ENCODE measurements at places on chromosomes 6 and 20.

DNA sequence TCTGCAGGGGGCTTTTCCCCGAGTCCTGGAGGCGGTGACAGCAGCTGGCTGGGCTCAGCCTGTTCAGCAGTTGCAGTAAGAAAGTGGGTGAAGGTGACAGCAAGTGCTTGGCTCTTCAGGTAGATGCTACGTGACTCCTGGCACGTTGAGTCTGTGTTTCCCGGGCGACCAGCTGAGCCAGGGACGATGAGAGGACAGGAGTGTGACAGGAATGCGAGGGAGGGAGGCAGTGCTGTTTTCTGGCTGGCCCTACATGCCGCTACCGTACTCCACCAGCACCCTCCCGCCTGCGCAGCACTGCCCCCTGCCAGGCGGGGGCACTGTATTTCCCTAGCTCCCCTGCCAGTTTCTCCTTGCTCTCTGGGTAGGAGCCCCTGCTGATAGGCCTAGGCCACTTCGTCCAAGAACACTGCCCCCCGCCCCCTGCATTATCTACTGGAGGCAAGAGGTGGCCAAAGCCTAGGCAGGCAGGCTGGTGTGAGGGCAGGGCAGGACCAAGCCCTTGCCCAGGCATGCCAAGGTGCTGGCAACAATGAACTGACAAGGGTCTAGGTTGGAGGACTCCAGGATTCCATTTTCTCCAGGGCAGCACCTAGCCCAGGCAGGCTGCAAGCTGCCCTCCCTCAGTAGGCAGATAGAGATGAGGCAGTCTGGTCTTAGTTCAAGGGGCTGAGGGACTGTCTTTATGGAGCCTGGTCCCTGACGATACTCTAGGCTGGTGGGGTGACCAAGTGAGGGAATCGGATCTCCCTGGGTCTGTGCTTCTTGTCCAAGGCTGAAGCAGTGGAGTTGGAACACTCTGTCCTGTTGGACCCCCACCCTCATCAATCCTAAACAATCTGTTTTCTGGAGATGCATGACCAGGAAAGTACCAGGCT is 19.2 kb downstream of the MRPS18A start:
- peak; percentile 48 for DNase-seq

DNA sequence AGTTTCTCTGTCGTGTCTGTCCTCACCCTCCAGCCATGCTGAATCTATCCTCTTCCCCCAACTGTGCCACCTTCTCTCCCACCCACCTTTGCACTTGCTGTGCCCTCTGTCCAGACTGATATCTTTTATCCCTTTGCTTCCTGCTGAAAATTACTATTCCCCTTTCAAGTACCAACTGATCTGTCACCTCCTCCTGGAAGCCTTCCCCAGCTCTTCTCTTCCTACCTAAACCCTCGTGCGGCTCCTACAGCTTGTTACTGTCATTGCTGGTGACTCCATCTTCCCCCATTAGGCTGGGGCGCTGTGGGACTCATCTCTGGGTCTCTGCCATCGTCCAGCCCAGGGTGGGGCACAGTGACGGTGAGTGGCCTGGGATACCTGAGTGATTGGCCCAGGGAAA is 1.1 kb downstream of the BPIFB6 start:
- no peak for DNase-seq

- peak; percentile 43 for DNase-seq
Observed at GRCh38 chr6:166996406-166996805, 2.8 kb upstream of the CEP43 start.

DNA sequence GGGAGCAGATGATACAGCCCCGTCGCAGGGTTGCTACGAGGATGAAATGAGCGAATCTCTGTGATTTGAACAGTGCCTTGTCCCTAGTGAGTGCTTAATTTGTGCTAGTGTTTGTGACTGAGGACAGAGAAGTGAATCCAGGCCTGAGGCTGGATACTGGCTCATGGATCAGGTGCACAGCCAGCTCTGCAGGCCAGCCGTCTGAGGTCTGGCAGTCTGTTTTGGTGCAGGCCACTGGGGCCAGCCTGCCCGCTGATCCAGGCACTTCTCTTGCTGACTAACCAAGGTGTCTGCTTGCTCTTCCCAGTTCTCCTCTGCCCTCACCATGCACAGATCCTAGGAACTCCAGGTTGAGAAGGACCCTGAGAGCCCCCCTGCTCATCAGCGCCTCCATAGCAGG is 181.0 kb downstream of the LRFN2 start:
- no peak for DNase-seq

DNA sequence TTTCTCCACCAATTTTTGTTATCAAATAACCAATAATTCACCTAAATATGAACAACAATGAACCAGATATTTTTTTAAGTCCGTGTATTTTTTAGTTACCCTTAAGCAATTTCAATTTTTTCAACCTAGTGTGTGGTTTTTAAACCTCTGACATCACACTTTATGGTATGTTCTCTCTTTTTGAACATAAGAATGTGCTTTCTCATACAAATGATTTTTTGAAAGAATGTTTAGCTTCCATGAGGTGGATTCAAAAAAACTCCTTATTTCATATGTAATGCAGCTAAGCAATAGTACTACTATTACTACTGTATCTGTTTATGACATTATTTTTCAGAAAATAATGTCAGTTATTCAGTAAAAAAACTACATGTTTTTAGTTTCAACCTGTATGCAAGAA is 19.4 kb upstream of the MEI4 start:
- DNase-seq = peak; percentile 30

DNA sequence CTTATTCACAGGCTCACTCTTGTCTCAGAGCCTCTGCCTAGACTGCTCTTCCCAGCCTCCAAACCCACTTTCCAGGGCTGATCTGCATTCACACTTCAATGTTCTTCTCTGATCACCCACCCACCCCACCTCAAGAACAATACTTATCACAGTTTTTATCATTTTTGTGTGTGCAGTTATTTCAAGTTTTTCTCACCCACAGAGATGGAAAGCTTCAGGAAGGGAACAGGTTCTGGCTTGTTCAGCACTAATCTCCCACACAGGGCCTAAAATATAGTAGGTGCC is 160.9 kb downstream of the MRPL14 start:
- DNase-seq = no peak

DNA sequence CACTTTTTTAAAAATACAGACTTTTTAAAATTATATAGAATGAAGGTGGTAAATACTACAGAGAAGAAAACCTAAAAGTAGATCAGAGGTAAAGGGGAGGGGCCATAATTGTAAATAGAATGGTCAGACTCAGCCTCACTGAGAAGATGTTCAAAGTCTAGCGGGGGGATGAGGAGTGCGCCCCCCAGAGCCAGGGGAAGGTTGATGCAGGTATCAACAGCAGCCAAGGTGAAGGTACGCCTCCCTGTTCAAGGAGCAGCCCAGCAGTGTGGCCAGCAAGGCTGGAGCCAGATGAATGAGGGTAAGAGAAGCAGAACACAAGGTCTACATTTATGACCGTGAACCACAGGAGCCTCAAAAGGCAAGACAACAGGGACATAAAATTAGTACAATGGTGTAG is 204.1 kb downstream of the PTPRT start:
- DNase-seq = no peak

DNA sequence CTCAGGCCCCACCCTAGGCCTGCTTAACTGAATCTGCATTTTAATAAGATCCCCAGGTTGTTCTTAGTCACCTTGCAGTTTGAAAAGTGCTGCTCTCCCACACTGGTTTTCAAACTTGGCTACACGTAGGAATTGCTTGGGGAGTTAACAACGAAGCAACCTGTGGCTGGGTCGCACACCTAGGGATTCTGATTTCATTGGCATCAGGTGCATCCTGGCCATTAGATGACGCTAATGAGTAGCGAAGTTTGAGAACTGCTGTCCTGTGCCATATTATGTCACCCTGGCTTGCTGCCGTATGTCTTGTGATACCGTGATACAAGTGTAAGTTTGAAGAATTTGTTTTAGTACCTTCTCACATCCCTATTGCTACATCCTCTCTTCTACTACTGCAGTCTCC is 28.2 kb upstream of the FUCA2 start:
- no peak for DNase-seq

- DNase-seq = no peak
Observed at GRCh38 chr6:26264547-26264946, 100.5 kb upstream of the BTN3A2 start.

DNA sequence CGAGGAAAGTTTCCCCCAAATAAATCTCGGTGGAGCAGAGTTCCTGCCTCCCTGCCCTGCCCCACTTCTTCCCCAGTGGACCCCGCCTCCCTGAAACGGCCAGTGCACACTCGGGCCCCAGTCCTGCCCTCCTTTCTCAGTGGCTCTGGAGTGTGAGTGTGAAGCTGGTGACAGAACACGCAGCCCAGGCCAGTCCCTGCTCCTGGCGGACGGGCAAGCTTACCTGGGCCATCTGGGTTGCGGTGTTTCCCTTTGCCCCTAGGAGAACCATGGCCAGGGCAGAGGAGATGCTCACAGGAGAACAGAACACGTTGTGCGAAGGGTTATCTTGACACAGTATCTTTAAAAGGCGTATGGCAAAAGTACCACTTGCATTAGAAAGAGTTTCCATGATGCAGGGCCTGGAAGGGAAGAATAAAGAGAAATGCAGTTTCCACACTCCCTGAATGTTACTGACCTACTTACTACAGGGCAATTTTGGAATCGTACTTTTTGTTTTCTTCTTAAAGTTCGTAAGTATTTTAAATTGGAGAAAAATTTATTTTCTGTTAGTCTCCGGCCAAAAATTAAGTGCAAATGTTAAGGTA is 2.8 kb downstream of the SERPINB9 start:
- DNase-seq = no peak

- no peak for DNase-seq
Observed at GRCh38 chr6:15490242-15491100, 172.4 kb downstream of the DTNBP1 start.

- peak; percentile 6 for DNase-seq
Observed at GRCh38 chr6:40336296-40336695, 250.9 kb downstream of the LRFN2 start.

- DNase-seq = no peak
Observed at GRCh38 chr20:14979453-14979986, 642.1 kb upstream of the FLRT3 start.

DNA sequence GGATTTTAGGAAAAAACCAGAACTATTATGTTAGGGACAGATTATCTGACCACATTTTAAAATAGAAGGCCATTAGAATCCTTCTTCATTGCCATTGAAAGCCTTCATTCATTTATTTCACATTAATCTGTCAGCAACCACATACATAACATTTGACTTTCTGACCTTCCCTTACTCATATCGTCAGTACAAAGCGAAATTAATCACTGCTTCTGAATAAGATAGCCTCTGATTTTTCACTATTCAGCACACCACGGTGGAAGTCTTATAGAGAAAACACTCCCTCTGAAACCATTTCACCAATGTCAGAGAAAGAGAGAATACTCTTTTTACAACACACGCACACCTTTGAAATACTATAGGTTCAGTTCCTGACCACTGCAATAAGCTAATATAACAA is 442.5 kb upstream of the ID4 start:
- DNase-seq = no peak

DNA sequence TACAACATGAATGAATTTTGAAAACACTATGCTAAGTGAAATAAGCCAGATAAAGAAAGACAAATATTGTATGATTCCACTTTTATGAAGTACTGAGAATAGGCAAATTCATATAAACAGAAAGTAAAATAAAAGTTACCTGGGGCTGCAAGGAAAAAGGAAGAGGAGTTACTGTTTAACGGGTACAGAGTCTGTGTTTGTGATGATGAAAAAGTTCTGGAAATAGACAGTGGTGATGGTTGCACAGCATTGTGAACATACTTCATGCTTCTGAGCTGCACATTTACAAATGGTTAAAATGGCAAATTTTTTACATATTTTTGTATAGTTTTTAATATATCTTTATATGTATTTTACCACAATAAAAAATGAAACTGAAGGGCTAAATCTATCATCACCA is 29.4 kb downstream of the EPB41L2 start:
- DNase-seq = no peak

DNA sequence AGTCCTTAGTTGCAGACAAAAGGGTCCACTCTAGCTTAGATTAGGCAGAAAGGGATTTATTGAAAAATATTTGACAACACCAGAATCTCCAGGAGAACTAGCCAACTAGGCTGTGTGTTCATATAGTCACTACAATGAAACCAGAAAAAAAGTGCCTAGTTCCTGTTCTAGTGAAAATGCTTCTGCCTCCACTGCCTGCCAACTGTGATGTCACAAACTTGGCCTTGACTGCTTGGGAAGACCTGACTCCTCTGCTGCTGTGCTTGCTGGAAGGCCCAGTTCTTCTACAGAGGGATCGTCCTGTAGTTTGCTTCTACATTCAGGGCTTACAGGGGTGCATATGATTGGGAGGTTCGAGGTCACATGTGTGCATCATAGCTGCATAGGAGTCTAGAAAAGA is 40.3 kb upstream of the XRN2 start:
- no peak for DNase-seq

DNA sequence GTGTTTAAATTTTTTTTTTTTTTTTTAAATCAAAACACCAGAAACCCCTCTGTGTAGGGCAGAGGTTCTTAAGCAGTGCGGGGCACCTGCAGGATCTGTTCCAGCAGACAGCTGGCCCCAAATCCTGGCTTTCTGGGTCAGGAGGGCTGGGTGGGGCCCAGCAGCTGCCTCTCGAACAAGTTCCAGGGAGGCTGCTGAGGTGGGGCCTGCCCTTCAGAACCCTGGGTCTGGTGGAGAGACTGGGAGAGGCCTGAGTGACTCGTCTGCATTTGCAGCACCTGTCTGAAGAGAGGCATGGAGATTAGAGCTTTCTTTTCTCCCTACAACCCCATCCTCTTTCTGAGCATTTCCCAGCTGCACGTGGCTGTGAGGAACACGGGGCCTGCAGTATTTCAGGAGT is 8.4 kb downstream of the PSMG4 start:
- no peak for DNase-seq

GRCh38 chr6:167872538-167873210 is 46.0 kb downstream of the AFDN start:
- DNase-seq = no peak

- no peak for DNase-seq
Observed at GRCh38 chr6:112522587-112522986, 175.5 kb downstream of the RFPL4B start.

GRCh38 chr6:53518862-53519261 is 26.0 kb downstream of the GCLC start:
- no peak for DNase-seq

DNA sequence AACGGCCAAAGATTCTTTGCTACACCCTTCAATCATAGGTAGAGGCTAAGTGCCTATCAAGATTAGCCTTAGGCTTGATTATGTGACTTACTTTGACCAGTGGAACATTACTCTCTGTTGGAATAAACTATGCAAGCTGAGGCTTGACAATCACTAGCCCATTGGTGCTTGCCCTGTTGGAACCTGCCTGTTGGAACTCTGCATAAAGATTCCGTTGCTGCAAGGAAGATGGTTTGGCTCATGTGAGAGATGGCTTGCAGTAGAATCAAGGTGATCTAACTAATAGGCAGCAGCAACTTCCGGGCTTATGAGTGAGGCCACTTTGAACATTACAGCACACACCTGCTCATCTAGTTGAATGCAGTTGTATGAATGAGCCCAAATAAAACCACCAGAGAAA is 227.7 kb upstream of the TSHZ2 start:
- no peak for DNase-seq

Measured in fibroblast of skin of abdomen (primary cell).